ENCODE measurements at places on chromosomes 1 and 21.

- DNase-seq: no peak
These were observed 61.5 kb upstream of the ATP1B1 start for GRCh38 chr1:169044971-169045370.

- DNase-seq: no peak
These were observed 8.9 kb upstream of the POFUT2 start for GRCh38 chr21:45296638-45297037.

GRCh38 chr1:78540048-78540447, 49.3 kb downstream of the PTGFR start:
- no peak for DNase-seq

DNA sequence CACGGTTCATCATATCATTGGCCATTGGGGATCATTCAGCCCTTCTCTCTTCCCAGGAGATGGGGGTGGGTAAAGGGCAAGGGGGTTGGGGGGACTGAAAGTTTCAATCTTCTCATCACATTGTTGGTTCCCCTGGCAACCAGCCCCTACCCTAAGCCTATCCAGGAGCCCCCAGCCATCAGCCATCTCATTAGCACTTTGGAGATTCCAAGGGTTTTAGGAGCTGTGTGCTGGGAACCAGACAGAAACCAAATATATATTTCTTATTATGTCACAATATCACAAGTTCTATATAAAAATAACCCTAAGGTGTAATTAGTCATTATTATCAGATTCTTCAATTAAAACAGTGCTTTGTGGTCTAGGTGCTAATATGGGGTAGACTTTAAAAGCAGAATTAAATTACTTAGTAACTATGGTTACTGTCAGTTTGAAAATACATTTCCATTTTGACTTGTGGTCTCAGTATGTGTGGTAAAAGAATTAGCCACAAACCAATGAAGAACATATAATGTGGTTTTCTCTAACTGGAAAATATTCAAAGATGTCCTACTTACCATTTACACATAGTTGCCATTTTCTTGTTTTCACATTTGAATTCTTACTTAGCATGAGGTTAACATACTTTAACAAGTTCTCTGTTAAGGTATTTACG, 28.1 kb downstream of the IL23R start:
- DNase-seq: peak; percentile 20

- no peak for DNase-seq
These were observed 58.3 kb upstream of the MAP1LC3C start for GRCh38 chr1:242056988-242057744.

DNA sequence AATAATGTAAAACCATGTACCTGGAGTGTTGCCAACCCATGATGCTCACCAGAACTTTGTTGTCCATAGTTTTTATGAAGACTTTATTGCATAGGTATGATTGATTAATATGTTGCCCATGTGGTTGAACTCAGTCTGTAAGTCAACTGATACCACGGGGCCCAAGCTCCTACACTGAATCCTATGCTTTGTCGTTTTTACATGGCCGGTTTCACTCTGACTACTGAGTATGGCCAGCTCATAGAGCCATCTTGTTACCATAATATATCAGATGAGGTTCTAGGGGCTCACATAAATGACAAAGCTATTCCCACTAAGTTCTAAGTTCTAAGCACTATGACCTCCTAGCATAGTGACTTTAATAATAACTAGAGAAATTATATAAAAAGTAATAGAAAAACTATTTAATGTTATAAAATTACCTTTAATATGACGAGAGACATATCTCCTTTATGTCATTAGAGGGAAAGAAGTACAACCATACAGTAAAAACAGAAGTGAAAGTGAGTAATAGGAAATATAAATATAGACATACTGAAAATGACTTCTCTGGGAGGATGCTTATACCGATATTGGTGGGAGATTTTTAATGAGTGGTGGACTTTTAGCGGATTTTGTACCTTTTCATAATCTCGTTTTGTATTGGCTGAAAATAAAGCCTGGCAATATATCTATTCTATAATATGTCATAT, 983.4 kb upstream of the PRMT6 start:
- no peak for DNase-seq

DNA sequence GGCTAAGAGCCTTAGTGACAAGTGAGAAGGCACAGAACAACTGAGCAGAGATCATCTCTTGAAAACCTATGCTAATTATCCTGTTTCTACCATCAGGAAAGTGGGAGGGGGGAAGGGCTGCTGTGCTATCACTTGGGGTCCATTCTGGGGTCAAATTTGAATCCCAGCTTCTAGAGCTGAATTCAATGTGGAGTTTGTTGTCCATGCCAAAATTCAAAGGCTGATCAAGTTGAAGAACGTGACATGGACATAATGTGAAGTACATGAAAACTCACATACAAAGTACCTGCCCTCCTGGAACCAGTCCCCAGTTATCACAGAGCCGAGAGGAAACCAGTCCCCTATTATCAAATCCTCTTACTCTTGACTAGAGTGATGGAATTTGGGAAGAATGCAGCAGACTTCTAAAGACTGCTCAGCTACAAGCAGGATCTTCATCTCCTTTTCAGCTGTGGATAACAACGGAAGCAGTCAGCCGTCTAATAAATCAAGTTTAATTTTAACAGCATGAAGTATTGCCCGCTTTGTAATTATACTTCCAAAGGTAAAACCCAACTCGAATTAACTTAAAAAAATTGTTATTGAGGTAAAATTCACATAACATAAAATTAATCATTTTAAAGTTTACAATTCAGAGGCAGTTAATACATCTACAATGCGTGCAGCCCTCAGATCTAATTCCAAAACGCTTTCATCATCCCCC, 78.3 kb downstream of the SLC45A1 start:
- no peak for DNase-seq

- no peak for DNase-seq
These were observed 25.6 kb downstream of the CSTB start for GRCh38 chr21:43750339-43751033.

GRCh38 chr1:87318806-87319205, 9.9 kb upstream of the LMO4 start:
- no peak for DNase-seq

DNA sequence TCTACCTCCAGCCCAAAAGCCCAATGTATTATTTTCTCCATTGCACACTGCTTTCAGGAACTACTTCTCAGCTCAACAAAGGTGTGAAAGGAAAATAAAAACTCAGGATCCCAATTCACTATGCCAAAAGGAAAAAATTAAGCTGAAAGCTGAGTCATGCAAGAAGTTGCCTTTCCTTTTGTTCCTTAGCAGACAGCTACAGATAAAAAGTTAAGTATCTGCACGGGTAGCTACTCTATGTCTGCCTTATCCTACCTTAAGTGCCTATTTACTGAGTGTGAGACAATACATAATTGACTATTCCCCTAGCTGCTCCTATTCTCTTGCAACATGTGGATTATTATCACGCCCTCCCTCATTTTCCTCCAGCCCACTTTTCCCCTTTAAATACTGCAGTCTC, 84.1 kb downstream of the ADCY10 start:
- no peak for DNase-seq

DNA sequence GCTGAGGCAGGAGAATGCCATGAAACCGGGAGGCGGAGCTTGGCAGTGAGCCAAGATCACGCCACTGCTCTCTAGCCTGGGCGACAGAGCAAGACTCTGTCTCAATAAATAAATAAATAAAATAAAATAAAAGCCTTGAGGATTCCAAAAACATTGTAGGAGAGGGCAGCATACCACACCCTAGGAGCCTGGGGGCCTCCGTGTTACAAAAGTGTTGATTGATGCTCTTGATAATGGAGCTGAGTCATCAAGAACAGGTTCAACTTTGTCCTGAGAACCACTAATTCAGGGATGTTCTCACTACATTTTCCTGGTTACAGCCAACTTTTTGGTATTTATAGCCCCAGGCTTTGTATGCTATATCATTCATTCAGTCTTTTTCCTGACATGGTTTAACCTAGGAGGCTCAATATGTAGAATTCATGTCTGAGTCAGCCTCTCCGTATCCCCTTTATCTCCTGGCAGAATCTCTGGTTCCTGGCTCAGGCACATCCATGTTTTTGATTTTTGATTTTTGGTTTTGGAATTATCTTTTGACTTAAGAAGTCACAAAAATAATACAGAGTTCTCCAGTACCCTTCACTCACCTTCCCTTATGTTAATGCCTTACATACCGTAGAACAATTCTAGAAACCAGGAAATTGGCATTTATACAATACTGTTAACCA, 69.4 kb downstream of the LRRC8D start:
- no peak for DNase-seq

- peak; percentile 42 for DNase-seq
These were observed 77.9 kb downstream of the NEK7 start for GRCh38 chr1:198234520-198235251.

DNA sequence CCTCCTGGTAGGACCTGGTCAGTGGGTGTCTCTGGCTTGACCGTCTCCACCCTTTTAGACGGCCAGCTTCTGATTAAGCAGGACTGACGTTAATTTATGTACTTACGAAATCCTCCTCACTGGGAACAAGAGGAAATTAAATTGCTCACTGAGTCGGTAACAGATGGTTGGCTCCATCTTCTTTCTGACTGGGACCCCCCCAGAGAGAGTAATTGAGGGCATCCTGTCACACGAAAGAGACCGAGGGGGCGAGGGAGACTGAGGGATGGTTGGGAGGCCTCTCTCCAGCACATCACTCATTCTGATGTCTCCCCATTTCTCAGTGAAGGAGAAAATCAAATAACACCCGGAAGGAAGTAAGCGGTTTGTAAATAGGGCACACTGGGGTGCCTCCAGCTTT, 104.8 kb downstream of the OMA1 start:
- no peak for DNase-seq

GRCh38 chr1:15956150-15956549, 19.8 kb downstream of the ZBTB17 start:
- no peak for DNase-seq

DNA sequence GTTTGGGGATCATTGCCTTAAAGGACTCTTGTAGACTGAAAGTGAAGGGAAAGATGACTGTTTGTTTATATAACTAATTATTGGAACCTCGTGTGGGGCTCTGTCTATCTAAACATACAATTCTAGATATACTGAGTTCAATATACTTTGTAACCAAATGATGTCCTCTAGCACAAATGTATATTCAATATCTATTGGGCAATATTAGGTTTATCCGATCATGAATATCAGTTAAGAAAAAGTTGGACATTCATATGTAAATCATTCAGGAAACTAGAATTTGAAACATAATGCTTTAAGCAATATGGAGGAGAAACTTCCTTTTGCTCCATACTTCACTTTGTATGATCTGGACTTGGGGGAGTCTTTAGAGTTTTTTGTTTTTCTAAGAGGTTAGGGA, 8.9 kb upstream of the RC3H1 start:
- DNase-seq: no peak

DNA sequence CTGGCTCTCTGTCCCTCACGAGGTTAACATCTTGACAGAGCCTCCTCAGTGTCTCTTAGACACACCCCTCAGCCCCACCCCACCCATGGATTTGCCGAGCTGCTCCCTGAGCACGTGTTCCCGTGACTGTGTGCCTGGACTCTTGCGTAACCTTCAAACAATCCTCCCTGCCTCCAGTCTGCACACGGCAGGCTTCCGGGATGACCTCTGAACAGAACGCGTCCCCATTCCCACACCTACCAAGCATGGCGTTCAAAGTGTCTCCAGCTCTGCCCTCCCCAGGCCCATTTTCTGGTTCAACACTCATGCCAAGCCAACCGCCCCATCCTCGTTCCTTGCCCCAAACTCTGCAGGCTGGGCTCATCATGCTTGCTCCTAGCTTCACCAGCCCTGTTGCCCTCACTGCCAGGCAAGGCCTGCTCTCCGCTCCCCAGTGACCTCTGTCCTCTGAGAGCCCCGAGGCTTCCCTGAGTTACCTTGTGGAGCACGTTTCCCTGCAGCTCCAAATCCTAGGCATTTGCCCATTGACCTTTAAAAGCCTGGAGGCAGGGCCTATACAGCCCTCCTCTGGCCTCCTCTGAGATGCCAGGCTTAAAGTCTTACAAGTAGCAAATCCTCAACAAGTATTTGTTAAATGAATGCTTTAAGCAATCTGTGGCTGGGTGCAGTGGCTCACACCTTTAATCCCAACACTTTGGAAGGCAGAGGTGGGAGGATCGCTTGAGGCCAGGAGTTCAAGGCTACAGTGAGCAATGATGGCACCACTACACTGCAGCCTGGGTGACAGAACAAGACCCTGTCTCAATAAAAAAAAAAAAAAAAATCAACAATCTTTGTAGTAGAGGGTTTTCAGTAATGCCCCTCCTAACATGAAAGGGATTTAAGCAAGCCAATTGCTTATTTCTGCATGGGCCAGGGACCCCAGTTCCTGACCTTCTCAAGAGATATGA, 5.0 kb downstream of the AGT start:
- peak; percentile 97 for DNase-seq

DNA sequence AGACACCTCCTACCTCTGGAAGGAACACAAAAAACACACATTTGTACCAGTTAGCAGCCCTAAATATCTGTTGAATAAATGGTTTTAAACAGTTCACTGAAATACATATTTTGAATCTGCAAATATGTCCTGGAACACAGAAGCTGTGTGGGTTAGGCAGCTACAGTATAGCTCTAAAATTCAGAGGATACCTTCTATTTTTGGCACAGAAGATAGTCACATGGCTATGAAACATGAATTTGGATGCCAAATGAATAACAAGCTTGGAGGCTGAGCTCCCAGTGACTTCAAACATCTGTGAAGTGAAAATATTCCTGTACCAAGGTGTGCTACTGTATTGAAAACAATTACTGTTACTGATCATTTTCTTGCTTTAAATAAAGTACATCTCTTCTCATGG, 391.5 kb upstream of the ADGRL2 start:
- no peak for DNase-seq

DNA sequence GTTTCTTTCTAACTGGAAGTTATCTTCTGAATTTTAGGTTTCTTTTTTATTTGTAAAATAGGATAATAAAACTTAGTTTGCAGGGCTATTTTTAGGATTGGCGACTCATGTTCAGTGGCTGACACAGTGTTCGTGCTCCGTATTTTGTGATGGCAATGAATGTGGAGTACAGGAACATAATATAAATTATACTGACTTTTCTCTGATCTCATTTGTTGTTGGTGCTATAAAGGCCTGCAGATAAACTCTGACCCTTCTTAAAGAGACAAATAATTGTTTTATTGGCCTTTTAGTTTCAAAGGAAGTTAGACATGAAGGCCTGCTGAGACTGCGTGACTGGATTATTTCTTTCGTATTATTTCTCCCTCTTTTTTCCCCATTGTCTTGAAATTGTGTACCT, 339.6 kb downstream of the PDE4B start:
- DNase-seq: peak; percentile 45

- DNase-seq: peak; percentile 2
These were observed 221.2 kb downstream of the CACNA1E start for GRCh38 chr1:181704546-181704945.

GRCh38 chr1:106880226-106880625, 176.2 kb upstream of the PRMT6 start:
- DNase-seq: no peak

DNA sequence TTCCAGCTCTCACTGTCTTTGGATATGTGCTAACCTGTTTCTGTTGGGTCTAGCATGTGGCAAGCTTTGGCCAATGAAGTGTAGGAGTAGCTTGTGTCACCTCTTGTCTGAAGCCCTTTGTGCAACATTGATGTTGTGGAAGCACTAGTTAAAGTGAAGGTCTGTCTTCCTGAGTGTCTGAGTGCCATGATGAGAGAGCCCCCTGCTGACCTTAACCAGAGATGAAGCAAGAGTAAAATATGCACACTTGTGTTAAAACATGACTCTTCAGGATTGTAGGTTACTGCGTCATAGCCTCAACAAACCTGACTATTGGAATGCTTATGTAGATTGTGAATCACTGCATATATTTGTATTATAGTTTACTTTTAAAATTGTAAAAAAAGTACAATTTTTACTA, 103.7 kb downstream of the NCAM2 start:
- DNase-seq: no peak
